Astrocyte of the spinal cord (primary cell): ENCODE measurements at places on chromosomes 13 and 19.
A peak's percentile ranks its signal among the peaks of the same experiment; 100 is the strongest.

DNA sequence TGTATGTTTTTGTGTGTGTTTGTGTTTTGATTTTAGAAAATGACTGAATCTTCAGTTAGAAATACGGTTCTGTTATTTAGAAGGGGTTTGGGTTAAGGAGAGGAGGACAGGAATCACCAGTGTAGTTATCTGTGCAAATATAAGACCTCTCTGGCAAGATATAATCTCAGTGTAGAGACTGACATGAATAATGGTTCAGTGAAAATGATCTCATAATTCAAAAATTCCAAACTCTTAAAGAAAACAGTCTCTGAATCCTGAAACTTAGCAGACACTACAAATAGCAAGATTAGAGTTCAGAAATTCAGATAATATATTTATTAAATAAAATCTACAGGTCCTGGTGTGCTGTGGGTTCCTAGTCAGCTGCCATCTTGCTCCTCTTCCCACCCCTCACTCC, 73.5 kb downstream of the PDS5B start:
- DNase-seq, result peak; percentile 9

DNA sequence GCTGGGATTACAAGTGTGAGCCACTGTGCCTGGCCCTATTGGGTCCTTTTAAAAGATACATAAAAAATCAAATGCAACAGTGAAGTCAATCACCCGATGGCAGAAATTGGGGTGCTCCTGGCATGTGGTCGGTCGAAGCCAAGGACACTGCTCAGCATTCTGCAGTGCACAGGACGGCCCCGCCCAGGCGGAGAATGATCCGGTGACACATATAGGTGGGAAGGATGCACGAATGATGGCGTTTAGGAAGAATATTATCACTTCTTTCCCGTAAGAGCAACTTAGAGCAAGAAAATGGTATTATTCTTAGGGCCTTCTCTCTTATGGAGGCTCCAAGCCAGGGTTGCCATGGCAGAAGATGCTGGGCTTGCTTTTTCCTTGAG, 3.2 kb upstream of the GP6 start:
- DNase-seq, result no peak

DNA sequence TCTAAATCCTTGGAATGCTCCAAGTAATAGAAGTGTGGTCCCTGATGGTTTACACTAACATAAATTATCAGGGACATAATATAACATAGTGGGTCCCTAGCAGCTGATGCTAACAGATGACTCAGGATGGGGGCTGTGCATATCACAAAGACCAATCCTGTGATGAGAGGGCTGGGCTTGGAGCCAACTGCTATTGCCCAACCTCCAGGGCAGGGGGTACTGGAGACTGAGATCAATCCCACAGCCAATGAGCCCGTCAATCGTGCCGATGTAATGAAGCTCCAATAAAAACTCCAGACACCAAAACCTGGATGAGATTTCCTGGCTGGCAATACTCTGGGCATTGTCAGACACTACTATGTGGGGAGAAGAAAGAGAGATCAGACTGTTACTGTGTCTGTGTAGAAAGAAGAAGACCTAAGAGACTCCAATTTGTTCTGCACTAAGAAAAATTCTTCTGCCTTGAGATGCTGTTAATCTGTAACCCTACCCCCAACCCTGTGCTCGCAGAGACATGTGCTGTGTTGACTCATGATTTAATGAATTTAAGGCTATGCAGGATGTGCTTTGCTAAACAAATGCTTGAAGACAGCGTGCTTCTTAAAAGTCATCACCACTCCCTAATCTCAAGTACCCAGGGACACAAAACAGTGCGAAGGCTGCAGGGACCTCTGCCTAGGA, 33.4 kb downstream of the ABCC4 start:
- DNase-seq, result peak; percentile 86

GRCh38 chr13:46143184-46143701, 38.4 kb upstream of the CPB2 start:
- no peak for DNase-seq

DNA sequence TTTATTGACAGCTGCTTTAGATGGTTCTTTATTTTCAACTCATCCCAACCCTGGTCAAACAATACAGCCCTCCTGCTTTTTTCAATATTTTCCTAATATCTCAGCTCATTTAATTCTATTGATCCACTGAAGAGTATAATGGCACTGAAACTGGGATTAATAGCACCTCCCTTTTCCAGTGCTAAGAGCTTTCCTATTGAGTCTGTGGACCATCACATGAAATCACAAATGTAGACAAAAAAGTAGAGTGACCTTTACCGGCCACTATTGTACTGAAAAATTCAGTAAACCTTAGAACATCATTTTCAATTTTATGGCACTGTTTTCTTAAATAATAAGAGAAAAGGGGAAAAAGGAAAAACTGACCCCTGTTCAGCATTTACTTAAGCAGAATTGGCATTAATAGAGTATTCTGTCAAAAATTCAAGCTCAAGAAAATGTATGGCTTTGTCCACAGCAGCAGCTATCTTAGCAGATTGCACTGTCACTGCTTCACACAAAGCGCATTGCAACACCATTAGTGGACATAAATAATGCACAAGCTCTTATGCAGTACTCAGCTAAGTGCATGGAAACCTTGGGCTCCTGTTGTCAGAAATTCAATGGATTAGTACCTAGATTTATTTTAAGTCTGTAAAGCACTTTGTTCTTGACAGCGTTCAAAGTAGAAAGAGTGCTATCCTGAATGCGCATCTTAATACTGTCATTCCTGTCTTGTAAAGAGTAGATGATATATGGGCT, 851.0 kb upstream of the KLHL1 start:
- no peak for DNase-seq

DNA sequence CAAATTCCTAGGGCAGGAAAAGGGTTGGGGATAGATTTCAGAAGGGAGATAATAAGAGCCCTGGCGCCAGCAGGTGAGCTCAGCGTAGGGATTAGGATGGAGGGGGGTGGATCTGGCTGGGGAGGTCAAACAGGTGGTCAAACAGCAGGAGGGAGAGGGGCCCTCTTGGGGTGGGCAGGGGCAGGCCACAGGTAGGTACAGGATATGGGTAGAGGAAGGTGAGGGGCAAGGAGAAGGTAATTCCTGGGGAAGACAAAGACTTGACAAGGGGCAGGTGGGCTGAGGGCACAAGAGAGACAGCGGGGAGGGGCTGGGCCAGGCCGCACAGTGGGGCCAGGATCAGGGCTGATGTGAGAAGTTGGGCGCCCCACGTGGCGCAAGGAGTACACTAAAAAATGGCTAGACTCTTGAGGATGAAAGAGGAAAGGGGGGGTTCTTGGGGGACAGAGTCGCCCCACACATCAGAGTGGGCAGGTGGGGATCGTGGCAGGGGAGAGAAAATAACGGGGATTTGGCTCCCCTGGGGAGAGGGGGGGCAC, 713 bp downstream of the KRI1 start:
- DNase-seq, result peak; percentile 32

DNA sequence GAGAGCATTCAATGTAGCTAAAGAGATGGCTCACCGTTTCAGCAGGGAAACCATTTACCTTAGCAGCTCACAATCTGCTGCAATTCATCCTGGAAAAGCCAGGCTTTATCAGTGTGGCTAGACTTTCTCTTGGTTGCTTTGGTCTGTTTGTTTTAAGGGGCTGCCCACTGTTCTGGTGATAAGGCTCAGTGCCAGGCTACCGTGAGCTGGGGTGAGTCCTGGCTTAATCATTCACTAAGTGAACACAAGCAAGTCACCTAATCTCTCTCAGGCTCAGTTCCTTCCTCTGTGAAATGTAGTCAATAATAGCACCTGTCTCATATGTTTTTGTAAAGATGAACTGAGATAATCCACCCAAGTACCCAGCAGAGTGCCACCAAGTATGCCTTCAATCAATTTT, 229.0 kb downstream of the TEX29 start:
- no peak for DNase-seq

DNA sequence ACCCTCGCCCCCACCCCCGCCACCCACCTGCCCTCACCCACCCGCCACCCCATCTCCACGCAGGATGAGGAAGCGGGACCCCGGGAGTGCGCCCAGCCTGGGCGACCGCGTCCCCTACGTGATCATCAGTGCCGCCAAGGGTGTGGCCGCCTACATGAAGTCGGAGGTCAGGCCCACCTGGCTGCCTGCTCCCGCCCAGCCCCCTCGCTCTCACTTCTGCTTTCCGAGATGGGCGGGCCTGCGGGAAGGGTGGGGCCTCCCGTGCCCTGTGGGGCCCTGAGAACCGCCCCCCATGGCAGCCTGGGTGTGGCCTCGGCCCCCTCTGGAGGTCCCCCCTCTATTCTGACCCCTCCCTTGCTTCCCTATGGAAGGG, 3.1 kb upstream of the SPIB start:
- DNase-seq, result no peak

DNA sequence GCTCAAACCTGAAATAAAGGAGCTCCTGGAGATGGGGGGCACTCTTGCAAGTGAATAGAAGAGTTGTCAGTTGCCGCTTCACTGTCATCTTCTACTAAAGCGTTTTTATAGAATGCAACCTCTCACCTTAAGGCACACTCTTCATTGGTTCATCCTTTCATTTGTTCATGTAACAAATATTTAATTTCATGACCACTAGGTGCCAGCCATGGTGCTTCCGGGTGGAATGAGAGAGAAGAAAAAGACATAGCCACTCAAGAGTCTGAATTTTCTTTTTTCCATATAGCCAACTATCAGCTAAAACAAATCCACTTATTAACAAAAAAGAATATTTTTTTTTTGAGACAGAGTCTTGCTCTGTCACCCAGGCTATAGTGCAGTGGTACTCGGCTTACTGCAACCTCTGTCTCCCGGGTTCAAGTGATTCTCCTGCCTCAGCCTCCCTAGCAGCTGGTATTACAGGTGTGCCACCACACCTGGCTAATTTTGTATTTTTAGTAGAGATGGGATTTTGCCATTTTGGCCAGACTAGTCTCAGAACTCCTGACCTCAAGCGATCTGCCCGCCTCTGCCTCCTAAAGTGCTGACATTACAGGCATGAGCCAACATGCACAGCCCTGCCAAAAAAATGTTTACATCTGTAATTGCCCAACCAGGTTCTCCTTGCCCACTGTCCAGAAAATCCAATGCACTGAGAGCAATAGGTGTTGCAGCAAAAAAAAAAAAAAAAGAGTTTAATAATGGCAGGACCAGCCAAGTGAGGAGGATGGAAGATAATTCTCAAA, 22.1 kb upstream of the SACS start:
- no peak for DNase-seq
